HS-5 (cell line): ENCODE measurements at places on chromosomes 4 and X.

GRCh38 chr4:93994175-93994994 lies 165.8 kb downstream of the ATOH1 start:
- no peak for DNase-seq

- DNase-seq, result peak; percentile 11
Measured at GRCh38 chr4:45350438-45350837, 624.1 kb upstream of the GNPDA2 start.

DNA sequence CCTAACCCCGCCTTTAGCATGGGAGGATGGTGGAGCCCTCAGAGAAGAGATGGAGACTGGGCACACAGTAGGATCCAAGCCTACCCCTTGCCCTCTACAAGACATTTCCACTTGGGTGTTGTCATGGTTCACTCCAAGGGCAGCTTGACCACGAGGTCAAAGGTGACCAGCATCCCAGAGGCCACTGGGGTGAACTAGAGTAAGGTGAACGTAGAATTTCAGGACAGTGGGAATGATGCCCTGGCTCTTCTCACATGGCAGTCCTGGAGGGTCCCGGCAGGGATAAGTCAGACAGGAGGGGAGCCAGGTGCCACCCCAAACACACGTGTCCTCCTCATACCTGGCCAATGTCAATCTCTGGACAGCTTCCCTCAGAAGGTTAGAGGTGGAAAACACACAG lies 274.2 kb upstream of the AGTR2 start:
- no peak for DNase-seq

- no peak for DNase-seq
Measured at GRCh38 chr4:145047151-145047550, 50.8 kb downstream of the ANAPC10 start.

GRCh38 chrX:136762820-136763452 lies 17.8 kb downstream of the ARHGEF6 start:
- DNase-seq, result no peak

DNA sequence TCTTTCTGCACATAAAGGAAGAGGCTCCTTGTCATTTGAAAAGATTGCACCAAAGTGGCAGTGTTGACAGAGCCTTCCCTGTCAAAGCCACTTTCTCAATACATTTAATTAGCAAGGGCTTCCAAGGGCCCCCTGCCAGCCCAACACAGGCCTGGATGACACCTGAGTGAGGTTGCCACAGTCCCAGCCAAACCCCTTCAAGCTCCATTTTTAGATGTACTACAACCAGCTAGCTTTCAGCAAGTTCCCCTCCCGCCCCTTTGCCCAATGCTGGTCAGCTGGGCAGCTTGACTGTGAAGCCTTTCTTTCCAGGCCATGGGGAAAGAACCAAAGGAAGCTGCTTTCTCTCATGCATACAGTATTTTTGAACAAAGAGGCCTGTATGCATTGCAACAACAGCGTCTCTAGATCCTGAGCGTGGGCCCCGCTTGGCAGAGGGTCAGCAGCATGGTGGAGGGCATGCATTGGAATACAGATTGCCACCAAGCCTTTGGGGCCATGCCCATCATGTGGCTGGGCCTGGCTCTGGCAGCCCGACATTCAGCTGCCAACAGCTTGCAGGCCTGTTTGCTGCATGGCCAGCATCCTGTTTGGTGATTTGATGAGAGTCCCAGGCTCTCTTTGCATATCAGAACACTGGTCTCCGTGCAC lies 261.1 kb upstream of the GATB start:
- no peak for DNase-seq

GRCh38 chr4:616911-617643 lies 8.3 kb upstream of the PDE6B start:
- no peak for DNase-seq

DNA sequence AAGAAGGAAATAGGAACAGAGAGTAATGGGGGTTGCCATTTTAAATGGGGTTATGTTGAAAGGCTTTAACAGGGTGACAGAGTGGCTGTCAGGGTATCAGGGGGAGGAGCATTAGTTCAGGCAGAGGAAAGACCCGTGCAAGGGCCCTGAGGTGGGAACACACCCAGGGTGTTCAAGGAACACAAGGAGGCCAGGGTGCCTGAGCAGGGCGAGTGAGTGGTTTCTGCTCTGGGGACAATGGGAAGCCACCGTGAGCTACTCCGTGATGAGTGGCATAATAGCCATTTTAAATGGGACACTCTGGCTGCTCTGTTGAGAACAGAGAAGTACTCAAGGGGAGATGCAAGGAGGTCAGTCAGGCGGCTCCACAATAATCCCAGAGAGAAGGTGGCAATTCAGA lies 4.5 kb downstream of the EVC2 start:
- no peak for DNase-seq

DNA sequence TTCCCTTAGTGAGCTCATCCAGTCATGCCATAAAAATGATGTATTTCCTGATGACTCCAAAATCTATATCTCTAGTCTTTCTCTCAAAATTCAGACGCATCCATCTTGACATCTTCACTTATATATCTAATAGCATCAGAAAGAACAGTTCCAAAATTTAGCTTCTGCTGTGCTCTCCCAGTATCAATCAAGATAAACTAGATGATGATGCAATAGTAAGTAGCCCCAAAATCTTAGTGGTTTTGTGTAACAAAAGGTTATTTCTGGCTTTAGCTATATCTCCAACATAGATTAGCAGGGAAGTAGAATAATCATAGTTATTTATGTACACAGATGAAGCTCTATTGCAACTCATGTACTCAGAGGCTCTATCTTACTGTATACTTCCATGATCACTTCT lies 382.5 kb upstream of the ADGRL3 start:
- no peak for DNase-seq

GRCh38 chr4:8346838-8347605 lies 77.5 kb downstream of the HTRA3 start:
- no peak for DNase-seq

DNA sequence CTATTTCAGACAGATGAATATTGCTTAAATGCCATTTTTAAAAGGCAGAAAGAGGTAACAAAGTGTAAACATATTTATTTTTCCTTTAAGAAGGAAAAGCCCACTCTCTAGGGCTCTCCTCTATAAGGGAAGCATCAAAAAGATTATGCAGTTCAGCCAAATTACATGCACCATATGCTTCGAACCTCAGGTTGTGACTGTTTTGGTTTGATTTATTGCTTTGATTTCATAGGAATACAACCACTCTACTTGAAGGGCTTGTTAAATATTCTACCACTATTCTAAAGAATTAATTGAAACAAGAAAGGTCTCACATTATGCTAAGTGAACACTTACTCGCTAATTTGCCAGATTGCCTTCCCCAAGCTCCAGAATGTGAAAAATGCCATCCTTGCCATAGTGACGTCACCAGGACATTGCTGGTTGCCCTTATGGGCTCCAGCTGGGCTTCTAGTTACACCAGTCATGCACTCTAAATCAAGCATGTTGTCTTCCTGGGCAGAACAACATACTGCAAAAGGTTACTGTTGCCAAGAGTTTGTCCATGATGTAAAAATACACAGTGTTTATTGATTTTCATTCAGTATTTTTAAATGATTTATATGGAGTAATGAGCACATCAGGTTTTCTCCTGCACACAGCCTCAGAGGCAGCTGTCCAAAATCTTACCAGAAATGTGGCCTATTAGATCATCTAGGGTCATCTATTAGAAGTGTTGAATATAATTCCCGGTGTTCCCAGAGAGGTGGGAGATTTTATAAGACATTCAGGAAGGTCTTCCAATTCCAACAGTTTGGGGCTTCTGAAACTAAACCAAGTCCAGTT lies 164.4 kb upstream of the RAPGEF2 start:
- DNase-seq, result no peak

GRCh38 chr4:134754301-134755019 lies 552.9 kb upstream of the PABPC4L start:
- no peak for DNase-seq

- no peak for DNase-seq
Measured at GRCh38 chr4:105952591-105952990, 57.3 kb downstream of the NPNT start.

GRCh38 chr4:23630110-23630509 lies 259.7 kb downstream of the PPARGC1A start:
- no peak for DNase-seq

DNA sequence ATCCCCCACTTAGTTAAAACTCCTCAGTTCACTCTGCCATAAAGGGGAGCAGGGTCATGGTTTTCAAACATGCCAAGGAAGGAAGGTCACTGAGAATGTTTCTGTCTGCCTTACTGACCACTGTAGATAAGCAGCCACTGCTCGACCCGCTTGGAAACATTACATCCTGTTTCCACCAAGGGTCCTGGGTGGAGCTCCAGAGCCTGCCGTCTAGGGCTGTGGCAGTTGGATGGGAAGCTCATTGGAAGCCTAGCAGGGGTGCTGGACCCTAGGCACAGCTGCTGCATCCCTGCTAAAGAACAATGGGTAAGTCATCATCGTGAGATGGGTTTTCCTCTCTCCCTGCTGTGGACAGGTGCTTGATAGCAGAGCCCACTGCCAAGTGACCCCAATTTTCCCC lies 76.0 kb upstream of the SRD5A3 start:
- no peak for DNase-seq

GRCh38 chr4:122959981-122960610 lies 37.7 kb upstream of the NUDT6 start:
- no peak for DNase-seq

- peak; percentile 82 for DNase-seq
Measured at GRCh38 chr4:122764821-122765215, 32.3 kb downstream of the BBS12 start.

DNA sequence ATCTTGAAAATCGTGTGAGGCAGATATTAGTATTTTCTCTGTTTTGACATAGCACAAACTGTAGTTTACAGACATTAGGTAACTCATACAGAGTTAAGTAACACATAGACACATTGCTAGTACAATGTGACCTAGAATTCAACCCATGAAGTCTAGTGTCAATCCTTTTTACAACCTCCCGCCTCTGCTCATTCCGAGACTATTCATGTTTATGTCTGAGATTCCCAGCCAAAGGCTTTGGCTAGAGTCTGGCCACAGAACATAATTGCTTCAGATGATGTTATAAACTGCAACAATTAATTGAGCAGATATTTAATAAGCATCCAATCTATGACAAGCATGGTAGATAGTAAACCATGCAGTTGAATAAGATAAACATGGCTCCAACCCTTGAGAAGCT lies 841.0 kb downstream of the STIM2 start:
- DNase-seq, result no peak

DNA sequence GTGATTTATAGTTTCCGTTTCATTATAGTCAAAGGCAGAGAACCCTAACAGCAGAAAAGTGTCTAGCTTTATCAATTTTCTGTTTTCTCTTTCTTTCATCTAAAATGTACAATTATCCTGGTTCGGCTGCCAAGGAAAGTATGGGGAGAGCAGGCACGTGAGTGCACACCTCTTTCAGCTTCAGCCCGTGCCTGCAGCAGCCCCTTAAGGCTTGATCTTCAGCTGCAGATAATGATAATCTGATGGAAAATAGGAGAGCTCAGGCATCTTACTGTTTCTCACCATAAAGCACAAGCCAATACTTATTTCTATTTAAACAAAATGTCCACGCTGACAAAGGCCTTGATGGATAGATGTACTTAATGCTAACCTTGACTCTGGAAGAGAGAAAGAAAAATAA lies 334.4 kb downstream of the UNC5C start:
- DNase-seq, result no peak

- no peak for DNase-seq
Measured at GRCh38 chrX:65488495-65488894, 46.1 kb downstream of the LAS1L start.

- DNase-seq, result no peak
Measured at GRCh38 chr4:156894234-156894633, 77.4 kb downstream of the PDGFC start.

GRCh38 chrX:97847885-97848679 lies 964.4 kb downstream of the RPA4 start:
- DNase-seq, result no peak

- DNase-seq, result no peak
Measured at GRCh38 chr4:95027905-95028618, 270.3 kb downstream of the BMPR1B start.

DNA sequence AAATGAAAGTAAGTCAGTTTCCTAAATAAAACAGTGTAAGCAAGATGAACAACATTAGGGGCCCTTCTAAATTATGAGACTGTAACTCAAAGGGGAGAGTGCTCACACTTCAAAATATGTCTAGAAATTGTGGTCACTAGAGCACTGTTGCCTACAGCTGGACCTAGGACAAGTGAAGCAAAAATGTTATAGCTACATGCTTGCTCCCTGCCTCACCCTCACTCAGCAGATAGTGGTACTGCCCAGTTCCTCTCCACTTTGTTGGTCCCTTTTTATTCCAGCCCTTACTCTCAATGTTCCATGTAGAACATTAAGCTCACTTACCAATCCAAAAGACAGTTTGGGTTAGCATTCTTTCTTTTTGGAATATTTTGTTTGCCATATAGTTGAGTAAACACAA lies 147.3 kb downstream of the GRIA3 start:
- no peak for DNase-seq

- no peak for DNase-seq
Measured at GRCh38 chr4:108244606-108245005, 75.9 kb upstream of the LEF1 start.

DNA sequence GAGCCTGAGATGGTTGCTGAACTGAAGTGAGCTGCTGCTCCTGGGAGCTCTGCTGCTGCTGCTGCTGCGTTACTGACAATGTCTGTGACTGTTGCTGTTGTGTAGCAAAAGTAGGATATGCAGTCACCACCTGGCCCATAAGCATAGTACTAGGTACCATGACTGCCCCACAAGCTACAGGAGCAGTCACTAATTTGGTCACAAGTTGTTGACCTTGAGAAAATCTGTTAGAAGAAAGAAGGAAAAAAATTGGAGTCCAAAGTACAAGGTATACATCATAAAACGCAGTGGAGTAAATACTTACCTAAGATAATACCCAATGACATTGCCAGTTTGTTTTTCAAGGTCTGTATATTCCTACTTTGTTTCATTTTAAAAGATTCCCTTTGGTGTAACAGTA lies 42.6 kb downstream of the TMEM165 start:
- no peak for DNase-seq

DNA sequence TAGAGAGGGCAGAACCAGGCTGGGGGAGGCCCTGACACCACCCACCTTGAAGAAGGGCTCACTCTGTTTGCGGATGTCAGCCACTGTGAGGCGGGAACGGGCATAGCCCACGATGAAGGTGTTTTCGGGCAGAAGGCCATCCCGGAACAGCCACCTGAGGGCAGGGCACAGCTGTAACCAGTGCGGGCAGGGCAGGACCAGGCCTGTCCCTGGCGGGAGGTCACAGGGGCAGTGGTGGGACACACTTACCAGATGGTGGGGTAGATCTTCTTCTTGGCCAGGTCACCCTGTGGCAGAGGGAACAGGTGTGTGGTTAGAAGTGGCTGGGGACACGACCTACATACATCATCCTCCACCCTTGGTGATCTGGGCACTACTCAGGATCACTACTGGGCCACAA lies 10.8 kb downstream of the G6PD start:
- DNase-seq, result no peak

DNA sequence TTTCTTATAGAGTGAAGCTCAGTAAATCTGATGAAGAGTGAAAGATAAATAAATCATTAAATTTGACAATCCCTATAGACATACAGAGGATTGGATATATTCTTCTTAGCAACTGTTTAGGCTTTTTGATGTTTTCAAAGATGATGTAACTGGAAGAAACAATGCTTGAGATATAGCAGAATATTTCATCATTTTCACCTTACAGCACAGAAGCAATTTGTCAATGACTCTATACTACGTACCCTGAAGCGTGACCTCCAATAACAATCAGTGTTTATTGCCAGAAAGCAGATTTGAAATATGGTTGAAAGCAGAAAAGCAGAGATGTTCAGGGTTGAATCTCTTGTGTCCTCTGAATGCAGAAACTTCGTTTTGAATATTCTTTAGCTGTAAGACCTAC lies 228.4 kb downstream of the DTHD1 start:
- no peak for DNase-seq

- DNase-seq, result no peak
Measured at GRCh38 chr4:165343353-165344191, 16.1 kb downstream of the MSMO1 start.

GRCh38 chr4:153296040-153296823 lies 48.3 kb upstream of the MND1 start:
- DNase-seq, result no peak
